ENCODE measurements at places on chromosomes 1 and 21. TPM values are rescaled to one million over a fixed set of nuclear protein-coding genes. Genes with fewer than 3 reads are reported as not detected.

- peaks cover 25% of the 10 kb centered on the region for H3K36me3 ChIP-seq
- no peak overlapping the region for H3K27ac ChIP-seq
- no peak overlapping the region for H3K4me3 ChIP-seq
- no peak for DNase-seq
- H3K27me3 ChIP-seq, result no peaks in the 10 kb centered on the region
Measured at GRCh38 chr1:201988601-201989000, 6.2 kb downstream of the RNPEP start.

DNA sequence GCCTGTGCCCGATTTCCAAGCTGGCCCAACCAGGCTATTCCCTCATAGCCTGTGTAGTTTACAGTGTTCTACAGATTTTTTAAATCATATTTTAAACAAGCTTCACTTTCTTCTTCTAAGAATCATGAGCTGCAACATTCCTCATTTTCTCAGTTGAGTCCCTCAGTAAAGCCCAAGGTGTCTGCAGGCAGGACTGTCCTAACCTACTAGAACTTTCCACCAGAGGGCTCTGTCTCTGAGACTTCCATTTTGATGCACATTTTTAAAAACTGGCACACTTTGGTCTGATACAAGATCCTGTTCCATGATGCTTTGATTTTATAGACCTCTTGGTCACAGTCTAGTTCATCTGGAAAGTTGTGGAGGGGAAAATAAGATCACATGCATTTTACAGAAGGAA, 21.6 kb upstream of the SLAMF6 start:
- peaks cover 49% of the 10 kb centered on the region for H3K4me1 ChIP-seq
- peaks cover 10% of the 10 kb centered on the region for H3K36me3 ChIP-seq
- peak; percentile 30 for DNase-seq
- no peaks in the 10 kb centered on the region for H3K27me3 ChIP-seq

DNA sequence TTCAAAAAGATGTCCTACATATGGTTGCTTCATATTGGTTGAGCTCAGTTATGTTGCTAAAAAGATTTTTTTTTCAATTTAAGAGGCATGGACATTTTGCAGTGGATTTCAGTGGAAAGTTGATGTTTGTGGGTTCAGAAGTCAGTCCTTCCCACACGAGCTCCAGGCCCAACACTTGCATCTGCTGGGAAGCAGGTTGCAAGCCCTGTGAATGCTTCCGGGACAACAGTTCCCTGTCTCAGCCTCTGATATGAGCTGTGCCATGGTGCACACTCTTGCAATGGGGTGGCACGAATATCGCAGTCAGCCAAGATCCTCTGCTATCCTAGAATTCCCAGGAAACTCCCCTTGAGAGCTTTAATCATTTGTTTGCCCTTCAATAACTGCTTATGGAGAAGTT, 30.3 kb upstream of the ABCG1 start:
- peaks cover 7% of the 10 kb centered on the region for H3K36me3 ChIP-seq
- peak overlapping the region; percentile 57 for H3K4me3 ChIP-seq
- peaks cover 2% of the 10 kb centered on the region for H3K27me3 ChIP-seq
- no peak for DNase-seq
- peak overlapping the region; percentile 95 for H3K27ac ChIP-seq

DNA sequence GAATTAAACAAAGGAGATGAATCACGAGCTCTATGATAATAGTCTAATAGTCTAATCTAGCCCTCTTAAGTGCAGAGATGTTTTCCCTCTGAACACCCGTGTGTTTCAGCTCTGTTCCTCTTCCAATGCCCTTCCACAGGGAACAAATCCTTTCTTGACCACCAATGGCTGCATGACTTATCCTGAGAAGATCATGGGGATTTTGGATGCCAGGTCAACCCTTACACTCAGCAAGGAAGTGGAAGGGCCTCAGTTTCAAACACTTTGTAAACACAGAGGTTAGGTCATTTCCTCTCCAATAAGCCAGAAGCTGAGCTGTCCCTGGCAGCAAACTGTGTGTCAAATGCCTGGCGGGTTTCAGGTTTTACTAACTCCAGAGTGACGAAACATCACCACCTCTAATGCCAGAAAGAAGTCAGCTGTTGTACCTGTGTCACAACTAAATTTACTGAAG, 200.0 kb downstream of the GABPA start:
- DNase-seq, result peak; percentile 53
- no peaks in the 10 kb centered on the region for H3K27me3 ChIP-seq
- no peak overlapping the region for H3K4me3 ChIP-seq
- peaks cover 7% of the 10 kb centered on the region for H3K4me1 ChIP-seq

DNA sequence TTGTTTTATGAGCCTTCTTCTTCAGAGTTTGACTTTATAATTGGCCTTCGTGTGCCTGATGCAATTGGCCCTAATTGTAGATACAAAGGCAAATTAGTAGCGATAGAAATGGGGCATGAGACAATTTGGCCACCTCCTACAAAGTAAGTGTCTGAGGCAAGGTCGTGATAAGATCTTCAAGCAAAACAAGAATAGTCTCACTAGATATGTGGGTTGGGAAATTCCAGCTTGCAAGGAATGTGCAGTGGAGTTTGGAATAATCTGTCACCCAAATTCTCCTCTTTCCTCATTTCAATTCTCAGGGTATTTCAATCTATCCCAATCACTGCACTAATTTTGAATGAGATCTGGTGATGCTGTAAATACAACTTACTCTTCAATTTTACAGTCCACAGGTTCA, 11.4 kb upstream of the TSNAX start:
- no peak for DNase-seq
- no peak overlapping the region for H3K27ac ChIP-seq
- H3K4me1 ChIP-seq, result peaks cover 4% of the 10 kb centered on the region
- no peaks in the 10 kb centered on the region for H3K36me3 ChIP-seq
- H3K27me3 ChIP-seq, result peaks cover 4% of the 10 kb centered on the region
- H3K4me3 ChIP-seq, result no peak overlapping the region

GRCh38 chr1:15736892-15737261, 819 bp downstream of the SLC25A34 start:
- DNase-seq, result no peak
- H3K36me3 ChIP-seq, result no peaks in the 10 kb centered on the region
- no peak overlapping the region for H3K4me3 ChIP-seq

- no peak for DNase-seq
- H3K4me3 ChIP-seq, result no peak overlapping the region
- no peaks in the 10 kb centered on the region for H3K36me3 ChIP-seq
- H3K27me3 ChIP-seq, result no peaks in the 10 kb centered on the region
- no peaks in the 10 kb centered on the region for H3K4me1 ChIP-seq
Measured at GRCh38 chr21:18960306-18960705, 556.7 kb upstream of the TMPRSS15 start.

- H3K36me3 ChIP-seq, result no peaks in the 10 kb centered on the region
- H3K4me3 ChIP-seq, result no peak overlapping the region
- no peaks in the 10 kb centered on the region for H3K27me3 ChIP-seq
- DNase-seq, result no peak
- no peaks in the 10 kb centered on the region for H3K4me1 ChIP-seq
Measured at GRCh38 chr1:2604844-2605508, 18.4 kb downstream of the PRXL2B start.

DNA sequence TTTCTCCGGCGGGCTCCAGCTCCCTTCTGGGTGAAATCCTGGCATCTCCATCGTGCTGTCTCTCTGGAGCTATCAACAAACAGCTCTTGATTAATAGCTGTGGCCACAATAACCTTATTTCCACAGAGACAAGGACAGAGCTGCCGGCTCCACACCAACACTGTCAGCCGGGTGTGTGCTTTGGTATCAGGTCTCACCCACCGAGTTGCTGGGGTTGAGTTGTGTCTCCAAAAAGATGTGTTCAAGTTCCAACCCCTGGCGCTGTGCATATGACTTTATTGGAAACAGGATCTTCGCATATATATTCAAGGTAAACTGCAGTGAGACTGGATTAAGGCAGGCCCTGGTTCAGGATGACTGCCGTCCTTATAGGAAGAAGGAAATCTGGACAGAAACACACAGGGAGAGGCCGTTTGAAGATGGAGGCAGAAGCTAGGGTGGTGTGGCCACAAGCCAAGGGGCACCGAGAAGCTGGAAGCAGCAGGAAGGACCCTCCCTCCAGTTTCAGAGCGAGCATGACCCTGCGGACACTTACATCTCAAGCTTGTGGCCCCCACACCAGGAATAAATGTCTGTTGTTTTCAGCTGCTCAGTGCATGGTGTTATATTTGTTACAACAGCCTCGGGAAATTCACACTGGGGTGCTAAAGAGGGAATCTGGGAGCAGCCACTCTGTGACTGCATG, 88.4 kb upstream of the TMPRSS2 start:
- H3K4me3 ChIP-seq, result no peak overlapping the region
- H3K27ac ChIP-seq, result no peak overlapping the region
- no peaks in the 10 kb centered on the region for H3K4me1 ChIP-seq
- no peak for DNase-seq

- H3K4me3 ChIP-seq, result no peak overlapping the region
- H3K4me1 ChIP-seq, result peaks cover 25% of the 10 kb centered on the region
- DNase-seq, result no peak
- no peaks in the 10 kb centered on the region for H3K27me3 ChIP-seq
Measured at GRCh38 chr1:165635329-165635728, 4.3 kb downstream of the MGST3 start.

GRCh38 chr1:63924600-63924999, 150.8 kb downstream of the ROR1 start:
- H3K27me3 ChIP-seq, result peaks cover 2% of the 10 kb centered on the region
- no peak for DNase-seq
- H3K27ac ChIP-seq, result no peak overlapping the region
- no peaks in the 10 kb centered on the region for H3K4me1 ChIP-seq

- H3K36me3 ChIP-seq, result no peaks in the 10 kb centered on the region
- no peak for DNase-seq
- H3K27ac ChIP-seq, result no peak overlapping the region
- no peak overlapping the region for H3K4me3 ChIP-seq
- no peaks in the 10 kb centered on the region for H3K4me1 ChIP-seq
- H3K27me3 ChIP-seq, result no peaks in the 10 kb centered on the region
Measured at GRCh38 chr1:178046591-178047270, 47.2 kb upstream of the RASAL2 start.

- no peak for DNase-seq
- no peaks in the 10 kb centered on the region for H3K36me3 ChIP-seq
- H3K27me3 ChIP-seq, result peaks cover 2% of the 10 kb centered on the region
- H3K27ac ChIP-seq, result no peak overlapping the region
Measured at GRCh38 chr21:39088031-39088370, 95.2 kb downstream of the PSMG1 start.

DNA sequence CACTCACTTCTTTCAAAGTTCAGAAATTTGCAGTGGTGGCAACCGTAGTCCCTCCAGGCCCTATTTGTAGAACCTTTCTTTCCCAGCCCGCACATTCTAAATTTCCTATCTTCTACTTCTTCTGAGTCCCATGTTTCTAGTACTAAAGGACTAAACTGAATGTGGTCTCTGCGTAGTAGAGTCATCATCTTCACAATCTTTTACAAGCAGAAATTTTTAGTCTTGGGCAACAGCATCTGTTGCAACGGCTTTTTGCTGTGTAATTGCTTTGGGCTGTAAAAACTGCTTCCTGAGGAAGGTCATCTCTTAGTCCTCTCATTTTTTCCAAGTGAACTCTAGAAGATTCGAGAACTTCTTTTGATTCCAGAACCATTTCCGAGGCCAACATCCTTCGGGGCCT, 23.9 kb downstream of the VAV3 start:
- H3K27ac ChIP-seq, result no peak overlapping the region
- DNase-seq, result no peak
- H3K4me3 ChIP-seq, result no peak overlapping the region
- peaks cover 47% of the 10 kb centered on the region for H3K4me1 ChIP-seq
- no peaks in the 10 kb centered on the region for H3K36me3 ChIP-seq
- no peaks in the 10 kb centered on the region for H3K27me3 ChIP-seq

GRCh38 chr1:81392526-81393226, 408.1 kb upstream of the ADGRL2 start:
- no peaks in the 10 kb centered on the region for H3K4me1 ChIP-seq
- no peak overlapping the region for H3K4me3 ChIP-seq
- DNase-seq, result no peak
- H3K27ac ChIP-seq, result no peak overlapping the region
- H3K36me3 ChIP-seq, result no peaks in the 10 kb centered on the region

GRCh38 chr1:5678759-5679158, 313.5 kb downstream of the NPHP4 start:
- H3K27ac ChIP-seq, result no peak overlapping the region
- peaks cover 1% of the 10 kb centered on the region for H3K36me3 ChIP-seq
- DNase-seq, result no peak
- H3K4me3 ChIP-seq, result no peak overlapping the region
- no peaks in the 10 kb centered on the region for H3K4me1 ChIP-seq
- peaks cover 14% of the 10 kb centered on the region for H3K27me3 ChIP-seq

GRCh38 chr1:244659694-244660093, 6.8 kb downstream of the DESI2 start:
- no peaks in the 10 kb centered on the region for H3K27me3 ChIP-seq
- no peak overlapping the region for H3K4me3 ChIP-seq
- peaks cover 25% of the 10 kb centered on the region for H3K4me1 ChIP-seq
- H3K36me3 ChIP-seq, result peaks cover 32% of the 10 kb centered on the region

- H3K27ac ChIP-seq, result no peak overlapping the region
- H3K36me3 ChIP-seq, result no peaks in the 10 kb centered on the region
- H3K4me1 ChIP-seq, result peaks cover 31% of the 10 kb centered on the region
- no peak for DNase-seq
Measured at GRCh38 chr1:150552911-150553289, 3.7 kb downstream of the ADAMTSL4 start.

GRCh38 chr1:31639543-31639942, 5.1 kb downstream of the PEF1 start:
- no peak overlapping the region for H3K27ac ChIP-seq
- no peaks in the 10 kb centered on the region for H3K36me3 ChIP-seq
- no peak overlapping the region for H3K4me3 ChIP-seq
- peaks cover 21% of the 10 kb centered on the region for H3K4me1 ChIP-seq
- DNase-seq, result no peak

DNA sequence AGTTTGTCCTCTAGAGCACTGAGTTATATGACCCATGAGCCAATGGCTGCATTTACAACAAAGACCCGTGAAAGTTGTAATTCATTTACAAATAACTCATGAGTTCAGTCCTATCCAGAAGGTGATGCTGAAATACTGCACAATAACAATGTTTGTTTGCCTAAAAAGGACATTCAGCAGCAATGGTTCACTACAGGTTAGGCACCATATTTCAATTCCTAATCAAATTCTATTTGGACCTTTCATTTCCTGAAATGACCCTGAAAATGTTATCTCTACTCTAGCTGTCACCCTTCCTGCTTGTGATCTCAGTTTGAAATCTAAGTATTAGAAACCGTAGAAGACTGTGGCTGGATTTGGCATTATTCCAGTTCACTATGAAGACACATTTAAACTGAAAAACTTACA, 191.2 kb upstream of the SAMSN1 start:
- no peak overlapping the region for H3K4me3 ChIP-seq
- no peaks in the 10 kb centered on the region for H3K27me3 ChIP-seq
- no peak overlapping the region for H3K27ac ChIP-seq
- H3K36me3 ChIP-seq, result no peaks in the 10 kb centered on the region
- DNase-seq, result no peak
- peaks cover 31% of the 10 kb centered on the region for H3K4me1 ChIP-seq

GRCh38 chr1:200525090-200525987, 95.2 kb downstream of the KIF14 start:
- H3K36me3 ChIP-seq, result no peaks in the 10 kb centered on the region
- no peaks in the 10 kb centered on the region for H3K27me3 ChIP-seq
- H3K27ac ChIP-seq, result no peak overlapping the region
- H3K4me1 ChIP-seq, result peaks cover 13% of the 10 kb centered on the region
- no peak for DNase-seq

GBP5 gene
- total RNA-seq, result 122 TPM

CELA3B gene
- not detected for total RNA-seq

LAX1 gene
- 20.6 TPM for total RNA-seq

NHLH1 gene
- total RNA-seq, result 0.42 TPM

RXFP4 gene
- total RNA-seq, result not detected

SGIP1 gene
- 0.05 TPM for total RNA-seq

MEX3A gene
- 0.79 TPM for total RNA-seq

ENSA gene
- total RNA-seq, result 197 TPM

CAMSAP2 gene
- total RNA-seq, result 3.0 TPM

EPHA10 gene
- total RNA-seq, result 0.43 TPM

ZFP69B gene
- 4.6 TPM for total RNA-seq
